A673 (cell line): ENCODE measurements at places on chromosomes 5 and 9. TPM values are rescaled to one million over a fixed set of nuclear protein-coding genes. Genes with fewer than 3 reads are reported as not detected.

DNA sequence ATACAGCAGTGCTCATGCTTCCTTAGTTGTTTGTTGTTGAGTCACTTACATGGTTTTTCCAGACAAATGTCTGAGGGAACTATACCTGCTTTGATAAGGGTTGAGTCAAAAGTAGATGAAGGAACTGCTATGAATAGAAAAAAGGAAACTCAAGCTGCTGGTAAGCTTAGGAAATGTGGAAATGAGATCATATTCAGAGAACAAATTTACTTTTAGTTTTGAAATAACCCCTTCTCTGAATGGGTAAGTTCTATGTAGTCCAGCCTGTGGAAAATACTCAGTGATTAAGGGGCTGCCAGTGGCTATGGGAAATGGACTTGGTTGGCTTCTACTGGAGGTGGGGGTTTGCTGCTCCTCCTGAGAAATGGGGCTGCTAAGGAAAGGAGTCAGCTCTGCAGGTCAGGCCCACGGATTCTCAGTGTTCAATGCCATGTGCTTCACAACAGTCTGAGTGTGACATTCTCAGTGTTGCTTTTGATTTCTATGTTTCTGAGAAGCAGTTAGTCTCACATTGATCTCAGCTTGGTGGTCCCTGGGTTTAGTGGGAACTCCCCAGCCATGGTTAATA lies 47.7 kb upstream of the GLRX start:
- no peak for DNase-seq
- H3K4me1 ChIP-seq = no peaks in the 10 kb centered on the region
- H3K27ac ChIP-seq = no peak overlapping the region
- H3K36me3 ChIP-seq = no peaks in the 10 kb centered on the region
- H3K27me3 ChIP-seq = no peaks in the 10 kb centered on the region

- H3K36me3 ChIP-seq = no peaks in the 10 kb centered on the region
- peaks cover 14% of the 10 kb centered on the region for H3K27me3 ChIP-seq
- H3K4me1 ChIP-seq = no peaks in the 10 kb centered on the region
- DNase-seq = no peak
- no peak overlapping the region for H3K4me3 ChIP-seq
Measured at GRCh38 chr5:169195601-169196000, 105.3 kb downstream of the SLIT3 start.

SLC25A2 gene
- total RNA-seq = 0.88 and 1.0 TPM in 2 replicates

GRCh38 chr5:107517185-107518033 lies 153.3 kb downstream of the EFNA5 start:
- H3K27me3 ChIP-seq = no peaks in the 10 kb centered on the region
- no peaks in the 10 kb centered on the region for H3K36me3 ChIP-seq
- H3K4me3 ChIP-seq = no peak overlapping the region

CEL gene
- total RNA-seq = 2.8 and 3.4 TPM in 2 replicates
